GM12892 (cell line): ENCODE measurements at places on chromosomes 7 and 10.

GRCh38 chr10:33233221-33233620 lies 101.2 kb downstream of the NRP1 start:
- DNase-seq = no peak

DNA sequence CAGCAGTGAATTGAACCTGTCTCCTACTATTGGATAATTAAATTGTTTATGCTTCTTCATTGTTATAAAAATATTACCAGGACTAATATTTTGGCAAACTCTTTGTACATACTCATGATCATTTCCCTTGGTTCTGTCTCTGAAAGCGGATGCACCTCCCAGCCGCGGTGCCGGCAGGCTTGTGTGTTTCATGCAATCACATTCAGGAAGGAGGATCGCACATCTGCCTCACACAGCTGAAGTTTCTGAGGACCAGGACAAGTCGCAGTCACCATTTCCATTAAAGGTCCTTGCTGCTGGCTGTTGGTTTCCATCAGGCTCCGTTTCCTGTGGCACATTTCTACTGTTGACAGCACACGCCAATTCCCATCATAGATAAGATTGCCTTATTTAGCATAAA lies 117.8 kb upstream of the SHH start:
- DNase-seq = no peak

- DNase-seq = no peak
These were observed 5.5 kb downstream of the ASB4 start for GRCh38 chr7:95491201-95491600.

DNA sequence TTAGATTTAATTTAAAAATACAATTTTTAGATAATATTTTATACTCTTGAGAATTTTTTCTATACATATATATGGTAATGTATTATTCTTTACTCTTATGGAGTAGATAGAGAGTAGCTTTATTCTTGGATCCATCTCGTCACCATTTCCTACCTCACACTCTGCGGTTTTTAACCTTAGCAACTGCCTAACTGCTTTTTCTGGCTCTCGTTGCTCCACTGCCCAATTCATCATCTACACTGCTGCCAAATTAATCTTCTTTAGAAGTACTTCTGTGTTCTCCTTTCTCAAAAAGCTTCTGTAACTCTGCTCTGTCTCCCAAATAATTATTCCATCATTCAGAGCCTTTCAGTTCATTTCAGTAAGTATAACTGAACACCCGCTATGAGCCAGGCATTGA lies 35.3 kb downstream of the CAPZA2 start:
- DNase-seq = no peak

DNA sequence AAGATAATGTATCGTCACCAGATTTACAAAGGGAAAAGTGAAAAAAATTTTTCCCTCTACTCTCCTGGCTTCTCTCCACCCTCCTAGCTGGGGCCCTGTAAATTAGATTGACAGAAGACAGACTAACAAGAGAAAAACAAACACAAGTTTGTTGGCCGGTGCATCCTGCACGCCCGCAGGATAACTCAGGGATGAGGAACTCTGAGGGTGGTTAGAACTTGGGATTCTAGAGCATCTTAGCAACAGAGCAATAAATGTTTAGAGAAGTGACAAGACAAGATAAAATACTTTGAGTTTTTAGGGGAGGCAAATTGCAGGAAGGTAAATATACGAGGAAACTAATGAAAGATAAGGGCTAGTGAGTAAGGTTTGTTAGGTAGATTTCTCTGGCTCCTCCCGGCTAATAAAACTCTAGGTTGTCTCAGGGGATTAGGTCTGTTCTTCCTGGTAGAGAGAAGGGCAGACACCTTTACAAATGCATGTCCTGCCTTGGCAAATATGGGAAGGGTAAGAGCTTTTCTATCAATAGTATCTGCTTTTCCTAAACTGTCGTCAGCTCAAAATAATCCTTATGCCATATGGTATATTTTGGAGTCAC lies 4.3 kb upstream of the UCN3 start:
- DNase-seq = no peak
